ENCODE measurements at places on chromosomes 5 and 9.

- DNase-seq = no peak
Measured at GRCh38 chr5:25181249-25181648, 536.5 kb upstream of the CDH10 start.

DNA sequence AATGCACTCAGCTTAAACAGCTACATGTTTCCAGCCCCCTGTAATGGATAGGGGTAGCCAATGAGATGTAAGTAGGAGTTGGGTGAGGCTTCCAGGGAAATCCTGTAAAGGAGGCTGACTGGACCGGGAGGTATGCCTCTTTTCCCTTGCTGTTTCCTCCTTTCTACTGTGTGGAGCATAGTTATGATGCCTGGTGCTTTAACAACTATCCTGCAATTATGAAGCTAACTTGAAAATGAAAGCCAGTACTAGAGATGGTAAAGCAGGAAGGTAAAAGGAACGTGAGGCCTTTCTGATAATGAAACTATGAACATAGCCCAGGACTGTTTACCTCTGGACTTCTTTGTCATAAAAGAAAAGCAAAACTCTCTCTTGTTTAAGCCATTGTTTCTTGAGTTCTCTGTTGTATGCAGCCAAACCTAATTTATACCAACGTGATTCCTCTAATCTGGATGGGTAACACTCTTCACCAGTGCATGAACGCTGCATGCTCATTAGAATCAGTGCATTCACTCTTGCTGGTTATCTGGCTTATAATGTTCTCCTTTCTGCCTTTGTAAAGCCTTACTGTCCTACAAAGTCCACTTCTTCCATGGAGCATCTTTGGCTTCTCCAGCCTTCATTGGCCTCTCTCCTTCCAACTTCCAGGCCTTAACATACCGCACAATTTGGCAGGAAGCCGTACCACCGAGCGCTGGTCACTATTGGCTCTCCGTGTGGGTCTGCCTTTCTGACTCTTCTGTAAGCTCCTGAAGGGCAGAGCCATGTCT, 8.3 kb upstream of the ARHGEF28 start:
- no peak for DNase-seq

DNA sequence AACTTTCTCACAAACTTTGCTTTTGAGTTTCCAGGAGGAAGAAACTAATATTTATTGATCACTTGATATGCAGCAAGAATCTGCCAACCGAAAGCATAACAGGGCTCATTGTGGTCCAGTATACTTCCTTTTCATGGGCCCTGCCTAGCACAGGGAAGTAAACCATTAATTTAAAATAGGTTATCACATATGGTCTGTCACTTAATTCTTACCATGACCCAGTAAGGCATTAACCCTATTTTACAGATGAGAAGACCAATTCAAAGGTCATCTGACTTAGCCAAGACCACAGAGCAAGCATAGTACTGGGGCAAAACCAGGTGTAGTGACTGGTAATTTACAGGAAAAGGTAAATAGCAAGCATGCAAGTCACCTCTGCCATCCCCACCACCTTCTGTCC, 336.9 kb upstream of the DMAC1 start:
- no peak for DNase-seq

GRCh38 chr5:74938250-74938933, 72.2 kb upstream of the FAM169A start:
- no peak for DNase-seq

- no peak for DNase-seq
Measured at GRCh38 chr5:6872441-6873160, 159.4 kb downstream of the TENT4A start.

DNA sequence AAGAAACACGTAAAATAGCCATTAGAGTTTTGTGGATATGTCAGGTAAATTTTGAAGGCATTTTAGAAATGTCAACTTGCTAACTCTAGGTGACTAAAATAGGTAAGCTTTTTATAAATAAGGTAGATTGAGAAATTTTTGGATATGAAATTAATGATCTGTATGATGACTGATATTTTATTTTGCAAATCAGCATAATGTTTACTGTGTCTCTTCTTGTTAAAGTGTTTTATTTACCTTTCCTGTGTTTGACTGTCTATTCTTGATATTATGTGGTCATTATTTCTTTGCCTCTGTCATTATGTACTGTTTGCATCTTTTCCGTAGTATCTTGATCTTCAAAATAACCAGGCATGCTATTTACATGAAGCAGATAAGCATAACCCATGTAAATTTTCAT, 58.4 kb downstream of the ZCCHC7 start:
- no peak for DNase-seq

- DNase-seq = no peak
Measured at GRCh38 chr5:180807654-180808414, 5.2 kb upstream of the MGAT1 start.

DNA sequence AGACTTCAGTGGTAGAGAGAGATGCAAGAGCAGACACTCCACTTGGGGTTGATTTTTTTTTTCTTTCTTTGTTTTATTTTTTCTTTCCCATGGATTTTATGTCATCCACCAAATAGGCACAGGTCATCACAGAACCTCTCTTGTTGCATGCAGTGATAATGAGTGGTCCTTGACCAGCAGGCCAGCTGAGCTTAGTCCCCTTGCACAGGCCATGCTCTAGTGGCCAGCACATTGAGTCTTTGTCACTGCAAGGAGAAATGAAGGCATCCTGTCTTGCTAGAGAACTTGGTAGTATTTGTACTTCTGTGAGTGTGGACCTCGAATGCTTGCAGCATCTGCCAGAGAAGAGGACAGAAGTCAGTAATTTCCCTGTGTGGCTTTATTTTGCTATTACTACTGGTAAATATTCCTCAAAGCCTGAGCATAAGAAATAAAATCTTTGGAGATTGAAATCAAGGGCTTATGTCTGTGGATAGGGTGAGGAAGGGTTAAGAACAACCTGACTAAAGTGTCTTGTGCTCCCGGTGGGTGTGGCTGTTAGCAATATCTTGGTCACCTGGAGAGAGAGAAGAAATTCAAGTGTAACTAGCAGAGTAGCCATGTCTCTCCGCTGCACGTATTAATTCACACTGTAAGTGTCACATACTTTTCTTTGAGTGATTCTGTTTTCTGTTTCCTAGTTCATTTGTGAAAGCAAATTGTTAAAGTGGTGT, 45.3 kb upstream of the NCS1 start:
- DNase-seq = no peak

GRCh38 chr9:92599938-92600461, 64.2 kb upstream of the ECM2 start:
- no peak for DNase-seq

DNA sequence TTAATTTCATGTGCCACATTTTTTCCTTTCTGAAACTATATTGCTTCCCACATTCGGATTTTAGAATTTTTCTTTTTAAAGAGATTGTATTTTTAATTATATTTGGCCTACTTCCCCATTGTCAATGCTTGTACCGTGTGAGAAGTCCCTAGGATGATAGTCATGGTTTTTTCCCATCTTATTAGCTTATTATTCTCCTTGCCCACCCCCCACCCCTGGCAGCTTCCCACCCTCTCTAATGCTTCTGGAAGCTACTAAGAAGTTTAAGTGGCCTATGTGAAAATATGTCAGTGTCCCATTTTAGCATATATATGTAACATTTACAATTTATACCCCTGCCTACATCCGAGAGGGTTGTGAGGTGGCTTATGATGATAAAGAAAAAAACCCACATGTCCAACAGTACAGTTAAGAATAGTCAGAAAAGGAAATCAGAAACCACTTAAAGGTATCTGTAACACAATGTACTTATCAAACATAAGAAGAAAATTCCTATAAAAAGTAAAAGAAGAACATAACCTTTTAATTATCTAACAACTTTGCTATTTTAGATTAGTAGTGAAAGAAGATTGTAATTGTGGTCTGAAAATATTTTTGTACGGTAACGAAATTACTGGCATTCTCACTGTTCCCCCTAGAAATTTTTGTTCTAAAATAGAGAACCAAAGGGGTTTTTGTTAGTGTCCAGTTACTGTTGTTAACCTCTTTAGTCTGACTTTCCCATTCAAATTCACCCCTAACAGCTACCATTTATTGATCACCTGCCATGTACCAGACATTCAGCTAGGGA, 62.1 kb downstream of the SLC44A1 start:
- DNase-seq = no peak

- DNase-seq = no peak
Measured at GRCh38 chr5:103424026-103424425, 138.6 kb downstream of the NUDT12 start.

- DNase-seq = no peak
Measured at GRCh38 chr5:55136521-55136920, 23.4 kb upstream of the GPX8 start.

DNA sequence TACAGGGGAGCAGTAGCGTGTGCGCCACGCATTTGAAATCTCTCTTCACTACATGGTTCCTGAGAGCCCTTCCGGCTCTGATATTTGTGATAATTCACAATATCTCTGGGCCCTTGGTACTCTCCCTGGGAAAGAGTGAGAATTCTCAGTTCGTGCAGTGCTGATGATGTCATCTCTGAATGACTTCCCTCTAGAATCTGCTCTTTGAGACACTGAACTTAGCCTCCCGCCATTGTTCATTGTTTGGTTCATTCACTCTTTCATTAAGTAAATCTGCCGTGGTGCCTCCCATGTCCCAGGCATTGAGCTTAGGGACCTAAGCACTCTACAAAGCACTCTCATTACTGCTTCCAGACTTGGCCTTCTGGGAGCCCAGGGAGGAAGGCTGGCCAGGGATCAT, 94.0 kb downstream of the PPARGC1B start:
- DNase-seq = no peak

GRCh38 chr9:138053996-138054752, 176.6 kb downstream of the CACNA1B start:
- no peak for DNase-seq

Data from non-pigmented ciliary epithelial cell (primary cell).